ENCODE measurements at places on chromosomes 6 and 20.

DNA sequence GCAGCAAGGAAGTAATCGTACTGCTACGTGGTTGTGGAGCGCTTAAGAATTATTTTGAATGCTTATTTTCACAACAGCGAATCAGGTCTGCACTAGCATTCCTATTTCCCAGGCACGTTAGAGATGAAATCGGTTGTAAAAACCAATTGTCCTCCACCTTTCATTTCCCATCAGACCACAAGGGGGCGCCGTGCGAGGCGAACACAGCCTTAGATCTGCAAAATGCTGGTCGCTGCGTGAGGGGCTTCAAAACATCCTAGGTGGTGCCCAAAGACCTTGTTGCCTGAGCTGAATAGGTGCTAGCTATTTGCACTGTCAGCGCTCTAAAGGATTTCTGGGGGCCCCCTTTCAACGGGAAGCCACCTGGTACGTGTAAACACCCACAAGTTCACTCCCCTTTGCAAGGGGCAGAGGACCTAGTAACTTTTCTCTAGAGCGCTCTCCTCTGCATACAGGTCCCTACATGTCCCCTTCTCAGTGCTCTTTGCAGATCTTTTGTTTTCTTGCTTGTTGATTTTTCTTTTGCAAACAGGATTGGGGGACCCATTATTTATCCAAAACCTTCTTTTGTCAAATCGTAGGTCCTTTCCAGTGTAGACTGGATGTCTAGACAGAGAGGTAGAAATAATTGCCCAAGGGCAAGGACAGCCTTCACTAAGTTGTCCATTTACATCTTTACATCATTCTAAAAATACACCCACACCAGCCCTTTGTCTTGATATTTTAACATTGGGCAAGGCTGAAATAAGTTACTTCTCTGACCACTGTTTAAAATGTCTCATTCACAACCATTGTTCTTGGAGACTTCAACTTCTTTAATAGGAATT is 59.8 kb downstream of the NEDD9 start:
- peak; percentile 68 for DNase-seq

DNA sequence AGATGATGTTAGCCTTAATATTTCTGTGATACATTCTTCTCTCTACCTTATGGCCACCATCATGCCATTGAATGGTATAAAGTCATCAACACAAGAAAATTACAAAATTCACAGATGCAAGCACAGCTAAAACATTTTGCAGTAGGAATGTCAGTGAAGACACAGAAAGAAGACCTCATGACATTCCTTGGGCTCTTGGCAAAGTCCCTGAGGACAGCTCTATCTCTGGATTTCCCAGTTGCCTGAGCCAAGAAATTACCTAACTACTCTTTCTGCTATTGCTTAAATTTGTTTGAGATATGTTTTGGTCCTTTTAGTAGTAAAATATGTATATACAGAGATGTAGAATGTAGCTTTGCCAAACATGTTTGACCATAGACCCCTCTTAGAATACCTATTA is 201.0 kb upstream of the STXBP5 start:
- DNase-seq, result no peak

DNA sequence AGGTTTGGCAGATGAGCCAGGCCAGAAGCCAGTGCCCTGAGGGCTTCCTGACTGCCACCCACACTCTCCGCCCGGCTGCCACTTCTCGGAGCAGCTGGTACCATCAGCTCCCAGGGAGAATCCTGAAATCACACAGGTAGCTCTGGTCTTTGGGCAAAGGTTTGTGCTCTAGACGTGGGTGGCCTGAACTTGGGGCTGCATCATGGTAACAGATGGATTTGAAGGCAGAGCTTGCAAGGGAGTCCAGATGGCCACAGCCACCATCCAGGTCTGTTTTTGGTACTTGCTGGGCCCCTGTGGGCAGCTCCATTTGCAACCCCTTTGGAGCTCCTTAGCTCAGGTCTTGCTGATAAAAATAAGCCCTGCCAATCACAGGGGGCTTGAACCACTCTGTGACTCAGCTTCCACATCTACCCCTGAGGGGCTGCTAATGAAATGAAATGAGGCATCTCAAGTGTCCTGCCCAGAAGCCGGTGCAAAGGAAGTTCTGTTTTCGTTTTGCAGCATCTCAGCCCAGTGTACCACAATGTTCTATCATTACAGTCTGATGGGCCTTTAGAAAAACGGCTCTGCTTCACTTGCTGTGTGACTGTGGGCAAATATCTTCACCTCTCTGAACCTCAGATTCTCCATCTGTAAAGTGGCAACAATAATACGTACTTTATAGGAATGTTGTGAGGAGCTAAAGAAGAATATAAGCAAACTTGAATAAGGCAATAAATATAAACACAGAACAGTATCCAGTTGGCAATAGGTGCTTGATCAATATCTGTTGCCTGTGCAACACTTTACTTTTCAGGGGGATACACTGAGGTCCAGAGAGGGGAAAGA is 25.1 kb upstream of the CDH22 start:
- no peak for DNase-seq

DNA sequence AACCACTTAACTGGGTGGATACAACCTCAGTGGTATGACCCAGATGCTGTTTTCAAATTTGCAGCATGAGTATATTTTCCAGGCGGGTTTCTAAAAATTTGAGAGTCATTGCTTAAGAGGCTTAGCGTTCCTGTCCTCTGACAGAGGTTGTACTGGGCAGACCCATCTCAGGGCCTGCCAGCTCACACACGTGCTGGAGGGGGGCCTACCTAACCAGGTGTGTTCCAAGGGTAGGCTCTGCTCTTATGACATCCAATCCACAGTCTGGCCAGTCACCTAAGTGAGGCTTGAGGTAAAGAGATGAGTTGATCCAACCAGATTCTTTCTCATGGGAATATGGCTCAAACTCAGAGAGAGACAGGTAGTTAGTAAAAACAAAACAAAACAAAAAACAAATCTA is 1.3 kb downstream of the LYRM4 start:
- no peak for DNase-seq

GRCh38 chr20:33388268-33388667 is 13.1 kb downstream of the CDK5RAP1 start:
- no peak for DNase-seq

DNA sequence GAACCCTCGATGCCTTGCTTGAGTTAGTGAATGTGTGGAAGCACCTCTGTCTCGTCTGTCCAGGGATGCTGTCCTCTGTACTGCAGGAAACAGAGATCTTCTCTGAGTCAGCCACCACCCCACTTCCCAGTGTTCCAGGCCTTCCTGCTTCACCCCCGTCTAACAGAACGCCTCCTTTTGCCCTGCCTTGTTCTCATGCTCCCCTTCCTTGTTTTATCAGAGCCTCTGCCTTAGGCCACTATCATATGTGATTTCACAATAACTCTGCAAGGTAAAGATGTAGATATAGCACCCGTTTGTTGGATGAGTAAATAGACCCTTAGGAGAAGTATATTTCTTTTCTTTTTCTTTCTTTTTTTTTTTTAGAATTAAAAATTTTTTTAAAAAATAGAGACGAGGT is 106.7 kb upstream of the CLDN20 start:
- DNase-seq, result no peak

GRCh38 chr6:161265975-161266374 is 7.9 kb downstream of the AGPAT4 start:
- DNase-seq, result no peak

GRCh38 chr20:40692240-40693011 is 3.4 kb upstream of the MAFB start:
- no peak for DNase-seq

DNA sequence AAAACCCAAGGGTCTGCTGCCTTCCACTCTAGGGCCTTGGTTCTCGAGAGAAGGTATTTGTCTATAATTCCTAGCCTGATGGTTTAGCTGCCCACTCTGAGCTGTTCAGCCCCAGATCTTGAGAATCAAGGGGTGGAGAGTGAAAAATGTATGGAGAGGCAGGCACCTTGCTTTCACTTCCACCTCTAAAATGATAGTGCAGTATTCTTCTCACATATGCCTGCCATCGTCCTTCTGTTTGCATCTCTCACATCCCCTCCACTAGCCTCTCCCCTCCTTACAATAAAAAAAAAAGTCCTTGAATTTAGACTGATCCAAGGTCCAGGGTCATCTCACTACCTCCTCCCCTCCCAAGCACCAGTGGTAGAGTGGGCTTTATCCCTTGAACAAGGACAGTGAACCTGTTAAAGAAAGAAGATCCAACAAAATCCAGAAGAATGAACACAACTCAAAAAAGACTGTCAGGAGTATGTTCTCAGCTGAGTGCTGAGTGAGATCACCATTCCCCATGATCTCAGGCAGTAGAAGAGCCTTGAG is 104.2 kb downstream of the HIVEP1 start:
- no peak for DNase-seq

GRCh38 chr6:54737247-54737646 is 109.3 kb upstream of the FAM83B start:
- DNase-seq, result no peak

GRCh38 chr6:131909408-131910218 is 41.6 kb downstream of the CCN2 start:
- DNase-seq, result peak; percentile 68

GRCh38 chr6:34671367-34671766 is 25.2 kb downstream of the ILRUN start:
- no peak for DNase-seq

Measured in left lobe of liver (tissue), 2 donors.